Trophoblast cell (in vitro differentiated cells and primary cell): ENCODE measurements at places on chromosomes 6 and 20.

GRCh38 chr6:161226009-161226964, 47.6 kb downstream of the AGPAT4 start:
- no peak for DNase-seq

DNA sequence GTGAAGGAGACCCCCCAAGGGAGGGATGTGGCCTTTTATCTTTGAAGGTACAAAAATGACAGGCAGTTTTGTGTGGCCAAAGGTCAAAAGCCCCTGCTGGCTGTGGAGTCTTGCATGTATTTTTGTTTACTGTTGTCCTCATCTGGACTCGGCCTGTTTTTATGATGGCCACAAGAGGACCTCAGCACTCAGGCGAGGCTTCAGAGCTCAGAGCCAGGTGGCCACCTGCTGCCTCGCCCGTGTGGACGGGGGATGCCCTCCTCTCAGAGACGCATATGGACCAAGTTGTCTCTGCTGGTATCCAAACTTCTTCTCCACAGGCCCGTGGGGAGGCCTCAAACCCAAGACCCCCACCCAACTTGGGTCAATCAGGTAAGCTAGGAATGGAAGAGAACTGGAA, 118.2 kb downstream of the DACT2 start:
- peak; percentile 47 for DNase-seq

DNA sequence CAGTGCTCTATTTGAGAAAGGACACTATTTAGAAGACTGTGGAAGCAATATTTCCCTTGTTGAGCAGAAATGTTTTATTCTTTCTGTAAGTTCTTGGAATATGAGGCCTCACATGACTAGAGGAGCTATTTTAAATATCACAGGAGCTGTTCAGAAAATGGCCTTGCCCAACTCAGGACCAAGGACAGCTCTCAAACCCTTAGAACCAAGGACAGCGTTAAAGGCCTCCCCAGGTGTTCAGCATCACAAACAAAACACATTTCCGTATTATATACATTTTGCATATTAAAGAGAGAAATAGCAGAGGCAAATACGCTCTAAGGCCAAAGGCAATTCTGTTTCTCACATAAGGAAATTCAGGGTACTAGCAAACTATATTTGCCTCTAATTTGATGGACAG, 631.4 kb downstream of the CDH26 start:
- DNase-seq: peak; percentile 36

- DNase-seq: no peak
These were observed 567 bp downstream of the HS3ST5 start for GRCh38 chr6:114342086-114342825.

DNA sequence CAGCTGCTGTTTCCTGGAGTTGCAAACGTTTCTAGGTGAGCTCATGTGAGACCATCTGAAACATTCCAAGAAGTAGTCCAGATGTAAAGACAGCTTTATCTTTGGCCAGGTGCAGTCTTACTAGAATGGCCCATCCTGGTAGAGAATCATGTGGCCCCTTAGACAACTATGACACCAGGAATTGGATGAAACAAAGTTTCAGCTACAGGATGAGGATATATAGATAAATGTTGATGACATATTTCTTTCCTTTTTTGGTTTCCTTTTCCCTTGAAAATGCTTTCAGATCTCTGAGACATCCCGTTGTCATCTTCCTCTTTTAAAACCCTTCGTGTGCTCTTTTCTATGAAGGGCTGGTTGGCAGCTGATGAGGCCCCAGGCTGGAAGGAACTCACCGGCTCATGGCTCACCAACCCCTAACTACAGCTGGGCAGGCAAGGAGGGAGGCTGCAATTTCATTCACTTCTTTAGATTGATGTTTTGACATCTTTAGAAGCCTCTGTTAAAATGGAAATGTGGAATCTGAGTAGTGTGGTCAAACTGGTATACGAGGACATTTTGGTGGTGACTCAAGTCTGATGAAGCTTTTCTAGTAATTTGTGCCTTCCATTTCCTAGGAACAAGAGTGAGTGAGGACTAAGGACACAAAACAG, 167.9 kb upstream of the TNFAIP3 start:
- peak; percentile 65 for DNase-seq

- DNase-seq: peak; percentile 7
These were observed 445.9 kb downstream of the PHF3 start for GRCh38 chr6:64081453-64081852.

DNA sequence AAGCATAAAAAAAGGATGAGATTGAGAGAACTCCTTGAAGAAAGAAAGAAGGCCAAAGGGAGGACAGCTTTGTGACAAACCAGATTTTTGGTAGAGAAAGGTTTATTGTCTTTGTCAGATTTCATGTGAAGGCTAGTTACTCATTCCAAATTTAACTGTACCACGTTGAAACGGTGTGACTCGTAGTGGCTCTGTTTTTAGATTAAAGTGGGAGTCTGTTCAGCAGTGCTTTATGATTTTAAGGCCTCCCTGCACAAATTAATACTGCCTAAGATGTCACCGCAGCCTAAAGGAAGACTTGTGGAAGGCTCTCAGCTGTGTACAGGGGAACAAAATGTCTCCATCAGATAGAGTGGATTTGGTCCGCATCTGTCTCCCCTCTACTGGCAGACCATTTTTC, 35.9 kb downstream of the CDC40 start:
- no peak for DNase-seq

- DNase-seq: no peak
These were observed 18.1 kb downstream of the PREX1 start for GRCh38 chr20:48809673-48810072.

DNA sequence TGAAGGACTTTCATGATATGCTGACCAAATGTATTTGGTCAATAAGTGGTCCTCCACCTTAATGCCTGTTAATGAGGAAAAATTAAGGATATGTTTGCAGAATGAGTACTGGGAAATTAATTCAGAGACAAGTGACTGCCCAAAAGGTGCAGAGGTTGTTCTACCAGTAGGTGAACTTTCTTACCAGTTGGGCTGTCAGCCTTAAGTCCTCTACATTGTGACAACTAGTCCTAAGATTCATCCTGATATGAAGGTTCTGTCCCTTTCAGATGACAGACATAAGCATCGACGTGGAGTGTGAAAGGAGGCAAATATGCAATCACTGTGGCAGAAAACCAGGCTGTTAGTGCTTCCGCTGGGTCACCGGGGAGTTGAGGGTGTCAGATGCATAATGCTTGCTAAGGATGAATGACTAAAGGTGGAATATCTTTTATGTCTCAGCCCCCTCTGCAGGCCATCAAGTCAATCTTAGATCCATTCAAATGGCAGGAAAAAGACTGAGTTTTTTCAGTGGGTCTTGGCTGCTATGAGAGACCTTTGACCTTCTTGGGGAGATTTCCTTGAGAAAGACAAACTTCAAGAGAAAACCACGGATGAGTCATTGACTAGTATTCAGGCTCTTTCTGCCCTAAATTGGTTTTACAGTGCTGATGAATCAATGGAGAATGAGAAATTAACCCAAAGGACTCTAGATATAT, 226.0 kb downstream of the TPBG start:
- peak; percentile 8 for DNase-seq

GRCh38 chr6:55937261-55937947, 62.0 kb upstream of the BMP5 start:
- no peak for DNase-seq

- no peak for DNase-seq
These were observed 249.7 kb downstream of the GMPR start for GRCh38 chr6:16487996-16488674.

GRCh38 chr20:12740647-12741046, 268.1 kb upstream of the SPTLC3 start:
- DNase-seq: no peak

DNA sequence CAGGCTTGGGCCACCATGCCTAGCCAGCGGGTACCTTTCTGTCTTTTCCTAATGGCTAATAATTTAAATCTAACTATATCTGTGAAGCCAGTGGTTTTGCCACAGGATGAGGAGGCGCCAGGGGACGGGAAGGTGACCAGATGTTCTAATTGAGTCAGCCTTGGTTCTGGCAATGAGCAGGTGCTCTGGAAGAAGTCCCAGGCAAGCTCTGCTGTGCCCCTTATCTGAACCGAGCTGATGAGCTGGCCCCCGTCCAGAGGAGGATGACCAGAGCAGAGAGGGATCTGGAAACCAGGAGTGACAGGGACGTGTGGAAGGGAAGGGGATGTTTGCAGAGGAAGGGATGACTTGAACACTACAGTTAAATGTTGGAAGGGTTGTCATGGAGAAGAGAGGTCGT, 46.7 kb downstream of the SLC35D3 start:
- DNase-seq: no peak

- DNase-seq: no peak
These were observed 624.1 kb downstream of the PKHD1 start for GRCh38 chr6:51463321-51463720.

DNA sequence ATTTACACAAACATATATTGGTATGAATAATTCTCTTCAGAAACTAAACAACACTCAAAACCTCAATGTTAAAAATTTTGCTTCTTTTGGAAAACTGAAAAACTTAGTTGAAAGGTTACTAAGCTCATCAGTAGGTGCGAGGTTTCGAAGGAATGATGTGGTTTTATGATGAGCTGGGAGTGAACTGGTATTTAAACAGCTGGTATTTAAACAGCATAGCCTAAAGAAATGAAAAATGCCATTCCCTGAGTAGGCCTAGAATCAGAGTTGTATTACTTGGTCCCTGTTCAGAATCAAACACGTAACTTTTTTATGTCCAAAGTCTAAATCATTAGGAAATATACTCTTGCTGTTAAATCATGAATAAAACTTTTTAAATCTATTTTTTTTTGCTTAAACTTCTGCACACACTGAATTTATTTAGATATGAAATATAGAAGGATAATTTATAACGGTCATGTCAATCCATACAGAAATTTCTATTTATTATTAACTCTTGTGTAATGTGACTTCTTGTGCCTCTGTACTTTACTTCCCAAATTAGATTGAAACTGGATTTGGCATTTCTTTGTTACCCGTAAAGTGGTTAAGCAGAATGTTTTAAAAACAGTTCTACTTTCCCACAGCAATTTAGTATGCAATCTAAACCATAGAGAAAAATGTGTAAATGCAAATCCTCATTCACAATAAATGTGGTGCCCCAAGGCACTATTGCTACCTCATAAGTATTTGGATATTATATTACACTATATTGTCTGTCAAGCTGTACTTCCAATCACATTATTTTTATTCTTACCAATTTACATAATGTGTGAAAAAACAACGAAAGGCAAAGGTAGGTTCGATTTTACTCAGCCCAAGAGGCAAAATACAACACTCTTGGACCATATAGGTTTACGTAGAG, 124.1 kb downstream of the HS3ST5 start:
- DNase-seq: no peak

DNA sequence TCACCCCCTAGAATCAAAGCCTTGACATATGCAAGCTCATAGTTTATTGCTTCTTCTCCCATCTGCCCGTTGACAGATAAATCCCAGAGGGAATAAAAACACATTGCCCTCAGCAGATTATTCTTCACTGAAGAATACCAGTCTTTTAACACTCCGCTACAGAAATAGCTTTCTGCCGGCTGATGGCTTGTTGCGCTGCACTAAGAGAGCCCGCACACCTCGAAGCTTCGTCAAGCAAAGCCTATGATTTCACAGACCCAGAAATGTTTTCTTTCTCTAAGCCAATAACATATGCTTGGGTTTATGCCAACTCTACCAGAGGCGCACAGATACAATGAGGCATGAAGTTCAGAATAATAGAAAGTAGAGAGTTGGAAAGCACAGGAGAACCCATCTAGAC, 208.9 kb upstream of the FOXQ1 start:
- DNase-seq: no peak

GRCh38 chr6:166346965-166347364, 4.6 kb upstream of the SFT2D1 start:
- DNase-seq: no peak
